ENCODE measurements at places on chromosomes 7 and 10.
A peak's percentile ranks its signal among the peaks of the same experiment; 100 is the strongest.

- DNase-seq: no peak
Measured at GRCh38 chr10:650886-651615, 38.4 kb downstream of the DIP2C start.

GRCh38 chr10:98404571-98405359 lies 10.2 kb downstream of the PYROXD2 start:
- no peak for DNase-seq

DNA sequence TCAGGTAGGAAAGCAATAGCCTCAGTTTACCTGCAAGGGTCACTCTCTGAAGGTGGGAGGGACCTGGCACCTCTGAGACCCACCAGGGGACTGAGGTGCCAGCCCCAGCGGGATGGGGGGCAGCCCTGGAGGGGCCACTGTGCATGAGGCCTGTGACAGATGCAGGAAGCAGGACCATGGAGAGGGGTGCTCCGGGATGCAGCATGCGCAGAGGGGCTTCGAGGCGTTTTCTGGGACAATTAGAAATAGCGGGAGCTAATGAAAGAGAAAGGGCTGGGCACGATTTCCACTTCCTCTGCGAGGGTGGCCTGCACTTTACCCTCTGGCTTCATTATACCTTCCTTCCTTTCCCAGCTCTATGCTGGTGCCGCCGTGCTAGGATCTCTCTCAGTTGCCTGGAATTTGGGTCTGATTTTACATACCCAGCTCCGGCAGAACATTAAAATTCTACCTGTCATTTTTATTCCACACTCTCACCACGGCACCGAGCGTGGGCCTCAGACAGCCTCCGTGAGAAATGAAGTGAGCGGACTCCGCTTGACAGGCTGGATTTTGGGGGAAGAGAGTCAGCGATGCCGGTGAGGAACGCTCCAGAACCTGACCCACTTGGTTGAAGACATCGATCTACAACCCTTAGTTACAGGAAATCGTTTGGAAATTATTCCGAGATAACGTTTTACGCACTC lies 333.9 kb upstream of the PFKP start:
- DNase-seq: no peak

DNA sequence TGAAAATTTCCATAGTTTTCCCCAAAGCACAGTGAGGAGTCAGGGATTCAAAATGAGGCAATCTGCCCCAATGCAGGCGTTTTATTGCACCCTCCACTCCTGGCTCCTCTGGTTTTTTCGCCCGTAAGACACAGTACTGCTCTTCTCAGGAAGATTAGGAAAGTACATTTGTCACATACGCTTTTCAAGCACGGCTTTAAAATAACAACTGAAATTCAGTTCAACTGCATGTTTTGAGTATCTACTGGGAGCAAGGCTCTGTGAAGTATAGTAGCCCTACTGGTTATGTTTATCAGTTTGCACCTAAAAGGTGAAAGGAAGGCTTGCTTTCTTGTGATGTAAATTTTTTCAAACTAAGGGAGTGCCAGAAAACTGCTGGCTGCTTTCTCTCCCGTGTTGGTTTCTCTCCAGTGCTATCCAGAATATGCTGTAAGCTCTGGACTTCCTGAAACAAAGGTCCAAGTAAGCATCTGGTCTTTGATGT lies 1.9 kb upstream of the SGMS1 start:
- DNase-seq: no peak

GRCh38 chr7:151818674-151819519 lies 58.0 kb downstream of the PRKAG2 start:
- DNase-seq: peak; percentile 61

DNA sequence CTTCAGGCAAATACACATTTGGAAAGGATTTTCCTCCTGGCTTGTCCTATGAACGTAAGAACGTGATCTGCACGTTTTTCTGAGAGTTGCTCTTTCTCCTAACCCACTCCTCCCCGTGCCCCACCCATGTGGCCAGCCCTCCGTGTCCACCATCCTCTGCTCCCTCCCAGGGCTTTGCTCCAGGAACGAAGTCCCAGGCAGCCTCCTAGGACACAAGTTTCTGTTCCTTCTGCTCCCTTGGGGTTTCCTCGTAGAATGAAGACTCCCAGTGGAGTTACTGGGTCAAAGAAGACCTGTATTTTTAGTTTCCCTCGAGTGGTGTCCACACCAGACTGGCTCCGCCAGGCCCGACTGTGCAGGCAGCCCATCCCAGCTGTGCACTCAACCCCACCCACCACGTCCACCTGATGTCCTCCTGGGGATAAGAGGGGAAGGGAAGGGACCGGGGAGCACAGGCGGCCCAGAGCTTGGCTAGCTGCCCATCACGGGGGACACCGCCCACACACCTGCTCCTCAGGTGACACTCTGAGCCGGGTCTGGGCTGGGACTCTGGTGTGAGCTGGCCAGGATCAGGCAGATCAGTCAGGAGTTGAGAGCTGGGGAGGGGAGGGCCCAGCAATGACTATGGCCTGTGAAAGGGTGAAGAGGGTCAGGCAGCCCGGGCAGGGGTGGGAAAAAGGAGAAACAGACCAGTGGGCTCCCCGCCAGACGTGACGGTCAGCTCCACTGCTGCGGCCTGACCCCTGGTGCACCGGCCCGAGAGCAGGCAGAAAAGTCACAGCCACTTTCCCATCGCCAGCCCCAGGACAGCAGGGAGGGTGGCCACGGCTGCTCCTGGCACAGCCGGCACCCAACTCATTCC lies 54.3 kb upstream of the PPP2R2D start:
- DNase-seq: no peak

- DNase-seq: no peak
Measured at GRCh38 chr7:75758491-75758890, 13.5 kb downstream of the CCL26 start.

- no peak for DNase-seq
Measured at GRCh38 chr10:121580276-121581116, 17.7 kb downstream of the FGFR2 start.

GRCh38 chr7:21962677-21963076 lies 17.0 kb upstream of the CDCA7L start:
- DNase-seq: no peak

DNA sequence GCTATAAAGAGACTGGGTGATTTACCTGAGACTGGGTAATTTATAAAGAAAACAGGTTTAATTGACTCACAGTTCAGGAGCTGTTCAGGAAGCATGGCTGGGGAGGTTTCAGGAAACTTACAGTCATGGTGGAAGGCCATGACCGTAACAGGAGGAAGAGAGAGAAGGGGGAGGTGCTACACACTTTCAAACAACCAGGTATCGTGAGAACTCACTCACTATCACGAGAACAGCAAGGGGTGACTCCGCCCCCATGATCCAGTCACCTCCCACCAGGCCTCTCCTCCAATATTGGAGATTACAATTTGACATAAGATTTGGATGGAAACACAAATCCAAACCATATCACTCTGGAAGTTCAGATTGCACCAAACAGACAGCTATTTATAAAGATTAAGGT lies 59.8 kb upstream of the ARHGAP21 start:
- no peak for DNase-seq

DNA sequence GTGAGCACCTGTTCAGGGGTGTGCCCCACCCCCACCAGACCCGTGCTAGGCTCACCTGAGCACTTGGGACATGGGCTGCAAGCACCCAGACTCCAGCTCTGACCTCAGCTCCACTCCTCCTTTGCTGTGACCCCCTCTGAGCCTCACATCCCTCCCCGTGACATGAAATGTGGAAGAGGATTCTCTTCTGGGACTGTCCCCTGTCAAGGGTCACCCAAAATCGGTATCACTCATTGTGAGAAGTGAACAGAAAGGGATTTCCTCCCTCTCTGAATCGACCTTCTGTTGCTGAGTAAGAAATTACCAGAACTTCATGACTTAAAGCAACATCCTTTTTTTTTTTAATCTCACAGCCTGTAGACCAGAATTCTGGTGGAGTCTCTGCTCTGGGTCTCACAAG lies 6.2 kb upstream of the CHST15 start:
- DNase-seq: no peak

Measured in HuH-7.5 (cell line).